Stimulated activated CD8-positive, alpha-beta memory T cell treated with anti-CD3 and anti-CD28 coated beads, Interleukin-4, amount 100 ng/mL, for 4 hours (primary cell): ENCODE measurements at places on chromosomes 12 and 14.

- no peak for DNase-seq
Measured at GRCh38 chr12:118979763-118980406, 1.5 kb upstream of the SRRM4 start.

DNA sequence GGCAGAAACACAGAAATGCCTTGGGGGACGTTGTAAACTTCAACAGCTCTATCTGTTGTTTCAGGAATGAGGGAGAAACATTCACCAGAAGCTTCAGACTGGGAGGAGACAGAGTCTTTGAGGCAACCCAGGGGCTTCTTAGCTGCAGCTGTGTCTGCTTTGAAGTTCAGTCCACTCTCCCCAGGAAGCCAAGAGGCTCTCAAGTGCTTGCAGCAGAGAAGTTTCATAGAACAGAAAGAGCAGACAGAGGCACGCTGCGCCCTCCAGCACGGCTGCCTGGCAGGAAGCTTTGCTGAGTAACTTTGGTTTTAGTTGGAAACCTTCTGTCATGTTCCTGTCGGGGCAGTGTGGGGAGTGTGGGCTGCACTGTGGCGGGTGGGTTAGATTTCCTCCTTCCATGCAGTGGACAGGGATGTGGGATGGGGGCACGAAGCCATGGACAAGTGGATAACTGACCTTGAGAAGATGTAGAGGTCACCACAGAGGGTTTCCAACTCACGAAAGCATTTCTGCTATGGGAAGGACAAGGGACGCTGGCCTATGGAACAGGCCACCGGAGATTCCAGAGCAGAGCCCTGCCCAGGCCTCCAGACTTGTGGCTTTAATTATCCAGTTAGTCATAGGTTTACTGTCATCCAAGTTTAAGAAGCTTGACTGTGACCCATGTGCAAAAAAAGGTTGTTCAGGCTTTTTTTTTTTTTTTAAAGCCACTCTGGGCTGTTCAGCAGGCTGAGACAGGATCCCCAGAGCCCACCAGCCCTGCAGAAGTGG lies 107.7 kb downstream of the ARF6 start:
- peak; percentile 65 for DNase-seq

GRCh38 chr12:19744705-19745218 lies 305.5 kb downstream of the AEBP2 start:
- DNase-seq = no peak

- DNase-seq = no peak
Measured at GRCh38 chr14:22803687-22803974, 11.6 kb downstream of the SLC7A7 start.

GRCh38 chr14:22159099-22159498 lies 429.9 kb downstream of the DAD1 start:
- DNase-seq = no peak

DNA sequence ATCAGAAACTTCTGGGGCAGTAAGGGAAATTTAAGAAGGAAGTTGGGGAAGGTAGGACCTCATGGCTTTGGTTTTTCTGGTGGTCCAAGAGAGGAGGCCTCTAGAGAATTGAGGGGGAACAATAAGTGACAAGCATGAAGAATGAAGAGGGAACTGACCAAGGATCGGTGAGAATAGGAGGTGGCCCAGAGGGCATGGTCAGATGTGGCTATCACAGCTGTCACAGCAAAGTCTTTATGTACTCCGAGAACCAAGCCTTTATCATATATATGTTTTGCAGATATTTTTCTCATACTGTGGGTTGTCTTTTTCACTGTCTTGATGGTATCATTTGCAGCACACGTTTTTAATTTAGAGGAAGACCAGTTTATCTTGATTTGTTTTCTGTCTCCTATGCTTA lies 64.3 kb downstream of the PPP2R5C start:
- DNase-seq = no peak

DNA sequence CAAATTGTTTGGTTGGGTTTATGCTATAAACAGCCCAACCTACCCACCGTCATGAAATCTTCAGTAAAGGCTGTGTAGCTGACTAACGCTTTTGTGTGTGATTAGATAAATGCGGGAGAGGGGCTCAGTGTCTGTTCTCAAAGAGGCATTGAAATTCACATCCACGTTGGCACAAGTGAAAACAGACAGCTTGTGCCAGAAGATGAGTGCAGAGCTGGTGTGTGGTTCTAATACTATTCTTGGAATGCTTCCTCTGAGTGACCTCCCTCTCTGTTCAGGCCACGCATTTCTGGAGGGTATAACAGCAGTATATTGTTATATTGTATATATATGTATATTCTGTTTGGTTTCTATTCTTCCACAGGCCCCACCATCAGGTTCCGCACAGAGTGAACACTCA lies 263.8 kb downstream of the APAF1 start:
- no peak for DNase-seq

GRCh38 chr12:53014709-53015108 lies 8.5 kb downstream of the EIF4B start:
- DNase-seq = no peak

GRCh38 chr14:69591317-69591716 lies 16.6 kb upstream of the CCDC177 start:
- DNase-seq = no peak

GRCh38 chr14:69635981-69636639 lies 24.7 kb downstream of the SUSD6 start:
- DNase-seq = peak; percentile 32

DNA sequence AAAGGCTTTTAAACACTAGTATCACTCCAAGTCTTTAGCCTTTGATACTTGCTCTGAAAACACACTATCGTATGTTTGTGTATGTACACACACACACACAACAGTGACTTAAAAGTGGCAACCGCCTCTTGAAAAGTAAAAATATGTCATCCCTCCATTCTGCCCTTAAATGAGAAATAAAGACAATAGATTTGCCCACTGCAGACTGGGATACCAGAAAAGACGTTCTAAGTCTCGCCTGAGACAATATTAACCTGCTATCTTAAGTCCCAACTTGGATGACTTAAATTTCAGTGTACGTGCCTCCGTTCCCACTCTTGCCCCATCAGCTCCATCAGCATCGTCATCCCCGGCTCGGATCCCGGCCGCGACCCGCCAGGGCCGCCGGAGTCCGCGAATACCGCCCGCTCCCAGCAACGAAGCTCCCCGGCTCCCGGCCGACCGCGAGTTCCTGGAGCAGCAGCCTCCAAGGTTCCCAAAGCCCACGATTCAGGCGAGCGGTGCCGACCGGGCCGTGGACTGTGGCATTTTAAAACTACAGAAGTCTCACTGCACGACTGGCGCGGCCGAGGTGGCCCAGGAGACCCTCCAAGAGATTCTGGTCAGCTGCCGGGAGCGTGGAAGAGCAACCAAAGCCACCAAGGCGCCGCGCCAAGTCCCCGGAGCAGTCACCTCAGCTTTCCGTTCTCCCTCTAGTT lies 2.8 kb upstream of the ARID2 start:
- DNase-seq = no peak

DNA sequence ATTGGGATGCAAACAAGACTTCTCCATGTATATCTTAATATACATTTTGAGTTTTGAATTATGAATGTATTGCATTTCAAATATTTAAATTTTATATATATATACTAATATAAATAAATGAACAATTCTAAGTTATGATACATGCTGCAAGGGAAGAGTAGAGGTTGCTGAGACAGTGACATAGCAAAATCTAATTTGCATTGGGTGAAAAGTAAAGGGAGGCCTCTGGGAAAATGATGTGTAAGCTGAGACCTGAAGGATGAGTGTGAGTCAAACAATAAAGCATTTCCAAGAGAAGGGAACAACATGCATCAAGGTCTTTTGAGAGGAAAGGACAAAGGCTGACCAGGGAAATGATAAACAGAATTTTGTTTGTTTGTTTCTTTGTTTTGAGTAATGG lies 62.9 kb upstream of the PTPRQ start:
- no peak for DNase-seq

- DNase-seq = no peak
Measured at GRCh38 chr12:253116-253831, 9.4 kb downstream of the SLC6A13 start.

- no peak for DNase-seq
Measured at GRCh38 chr12:26736563-26737486, 96.2 kb downstream of the ITPR2 start.

DNA sequence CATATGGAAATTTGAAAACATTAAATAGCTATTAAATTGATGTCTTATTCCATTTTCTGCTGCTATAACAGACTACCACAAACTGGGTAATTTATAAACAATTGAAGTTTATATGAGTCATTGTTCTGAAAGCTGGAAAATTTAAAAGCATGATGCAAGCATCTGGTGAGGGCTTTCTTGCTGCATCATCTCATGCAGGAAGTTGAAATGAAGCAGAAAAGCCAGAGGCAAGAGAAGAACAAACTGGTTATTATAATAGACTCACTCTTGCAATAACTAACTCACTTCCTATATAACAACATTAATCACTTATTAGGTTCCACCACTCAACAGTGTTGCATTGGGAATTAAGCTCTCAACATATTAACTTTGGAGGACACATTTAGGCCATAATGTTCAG lies 1277.4 kb downstream of the LRFN5 start:
- DNase-seq = no peak

DNA sequence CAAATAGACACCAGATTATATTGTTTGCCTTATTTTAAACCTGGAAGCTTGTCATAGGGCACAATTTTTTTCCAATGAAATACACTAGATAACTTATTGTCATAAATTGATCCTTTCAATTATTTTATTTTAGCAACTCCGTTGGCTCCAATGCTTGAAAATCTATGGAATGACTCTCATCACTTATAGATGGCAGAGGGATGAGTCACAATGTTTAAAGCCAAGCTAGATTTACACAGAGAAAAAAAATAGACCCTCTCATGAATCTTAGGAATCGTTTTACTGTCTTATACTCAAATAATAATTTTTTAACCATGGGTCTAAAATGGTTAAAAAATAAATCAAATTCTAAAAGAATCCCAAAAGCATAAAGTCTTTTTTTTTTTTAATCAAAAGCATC lies 1276.6 kb upstream of the FLRT2 start:
- DNase-seq = no peak

DNA sequence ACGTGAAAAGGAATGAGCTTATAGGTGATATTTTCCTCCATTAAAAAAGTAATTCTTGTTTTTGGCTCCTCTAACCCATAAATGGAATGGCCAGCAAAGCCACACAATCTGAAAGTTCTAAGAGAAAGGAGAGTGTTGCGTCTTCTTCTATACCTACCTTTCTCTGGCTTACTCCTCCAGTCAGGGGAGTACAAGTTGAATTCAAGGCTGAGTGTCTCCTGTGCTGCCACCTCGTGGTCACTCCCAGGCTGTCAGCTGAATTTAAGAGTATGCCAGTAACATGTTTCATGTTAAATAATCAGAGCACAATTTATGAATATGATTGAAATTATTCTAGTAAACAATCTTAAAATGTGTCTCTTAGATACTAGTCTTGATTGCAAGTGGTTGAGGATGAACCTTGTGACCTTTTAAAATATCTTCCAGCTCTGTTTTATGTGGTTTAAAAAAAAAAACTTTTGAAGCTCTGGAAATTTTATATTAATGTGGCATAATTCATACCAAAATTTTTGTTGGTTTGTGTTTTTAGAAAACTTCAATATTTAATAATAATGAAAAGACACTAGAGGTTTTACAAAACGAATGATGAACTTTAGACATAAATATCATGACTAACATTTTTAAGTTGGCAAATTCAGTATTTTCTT lies 31.7 kb downstream of the PTHLH start:
- peak; percentile 52 for DNase-seq
